T-cell (primary cell): ENCODE measurements at places on chromosomes 1 and 21.
A peak's percentile ranks its signal among the peaks of the same experiment; 100 is the strongest.

DNA sequence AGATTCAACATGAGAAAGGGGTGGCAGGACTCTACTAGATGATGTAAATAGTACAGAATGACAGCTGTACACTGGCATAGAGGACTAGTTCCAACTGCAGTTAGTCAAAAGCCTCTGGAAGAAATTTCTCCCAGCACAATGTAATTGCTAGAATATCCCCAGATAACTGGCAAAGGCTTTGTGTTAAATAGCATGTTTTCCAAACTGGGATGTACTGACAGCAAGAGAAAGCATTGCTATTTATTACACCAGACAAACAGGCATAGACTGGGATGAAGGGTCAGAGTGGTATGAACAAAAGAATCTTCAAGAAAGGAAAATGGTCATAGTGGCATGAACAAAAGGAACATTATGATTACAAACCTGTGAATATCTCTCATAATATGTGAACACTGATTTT lies 115.9 kb upstream of the CXADR start:
- H3K36me3 ChIP-seq, result no peaks in the 10 kb centered on the region
- H3K4me1 ChIP-seq, result no peaks in the 10 kb centered on the region
- no peak overlapping the region for H3K4me3 ChIP-seq
- H3K27ac ChIP-seq, result no peak overlapping the region

DNA sequence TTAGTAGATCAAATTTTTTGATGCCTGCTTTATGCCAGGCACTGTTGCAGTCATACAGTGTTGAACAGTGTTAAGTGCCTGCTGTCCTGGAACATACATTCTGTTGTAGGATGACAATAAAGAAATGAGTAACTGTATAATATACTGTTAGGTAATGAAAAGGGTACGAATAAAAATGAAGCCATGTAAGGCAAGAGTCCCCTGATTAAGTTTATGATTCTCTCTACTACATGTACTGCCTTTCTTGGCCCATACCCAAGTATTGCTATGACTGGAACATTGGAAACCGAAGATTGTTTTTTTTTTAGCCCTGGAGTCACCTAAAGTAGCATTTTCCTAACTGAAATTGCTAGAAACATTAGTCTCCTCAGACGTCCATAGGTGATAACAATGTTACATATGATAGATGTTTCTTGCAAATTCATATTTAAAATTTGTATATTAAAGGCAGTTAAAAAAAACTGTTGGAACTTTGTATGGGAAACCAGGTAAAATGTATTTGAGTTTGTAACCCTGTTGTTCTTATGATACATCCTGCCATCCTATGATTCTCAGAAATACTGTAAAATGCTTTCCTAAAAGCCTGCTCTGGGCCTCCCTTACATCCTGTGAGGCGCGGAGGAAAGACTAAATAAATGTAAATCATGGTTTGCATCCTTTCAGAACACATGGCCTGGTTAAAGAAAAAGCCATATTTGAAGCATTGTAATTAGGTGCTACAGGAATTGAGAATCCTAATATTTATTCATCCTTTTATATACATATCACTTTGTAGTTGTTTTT lies 5.8 kb downstream of the ATP5PB start:
- peaks cover 74% of the 10 kb centered on the region for H3K36me3 ChIP-seq
- H3K27ac ChIP-seq, result no peak overlapping the region
- no peak overlapping the region for H3K4me3 ChIP-seq
- H3K27me3 ChIP-seq, result no peaks in the 10 kb centered on the region

- no peak for DNase-seq
- no peaks in the 10 kb centered on the region for H3K36me3 ChIP-seq
- H3K4me1 ChIP-seq, result no peaks in the 10 kb centered on the region
- H3K27me3 ChIP-seq, result no peaks in the 10 kb centered on the region
- no peak overlapping the region for H3K4me3 ChIP-seq
Measured at GRCh38 chr1:75237316-75237715, 103.1 kb downstream of the LHX8 start.

DNA sequence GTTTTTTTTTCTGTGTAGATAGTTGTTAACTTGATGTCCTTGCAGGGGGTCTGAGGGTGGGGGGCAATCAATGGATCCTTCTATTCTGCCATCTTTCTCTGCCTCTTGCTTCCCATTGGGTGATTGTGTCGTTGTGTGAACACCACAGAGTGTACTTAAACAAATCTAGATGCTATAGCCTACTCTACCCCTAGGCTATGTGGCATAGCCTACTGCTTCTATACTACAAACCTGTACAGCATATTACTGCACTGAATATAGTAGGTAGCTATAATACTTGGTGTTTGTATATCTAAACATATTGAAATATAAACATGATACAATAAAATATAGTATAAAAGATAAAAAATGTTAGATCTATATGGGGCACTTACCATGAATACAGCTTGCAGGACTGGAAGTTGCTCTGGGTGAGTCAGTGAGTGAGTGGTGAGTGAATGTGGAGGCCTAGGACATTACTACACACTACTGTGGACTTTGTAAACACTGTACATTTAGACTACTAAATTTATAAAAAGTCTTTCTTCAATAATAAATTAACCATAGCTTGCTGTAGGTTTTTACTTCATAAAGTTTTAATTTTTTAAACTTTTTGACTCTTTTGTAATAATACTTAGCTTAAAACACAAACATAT lies 105.4 kb downstream of the CENPF start:
- H3K27me3 ChIP-seq, result no peaks in the 10 kb centered on the region
- DNase-seq, result no peak
- no peak overlapping the region for H3K27ac ChIP-seq

DNA sequence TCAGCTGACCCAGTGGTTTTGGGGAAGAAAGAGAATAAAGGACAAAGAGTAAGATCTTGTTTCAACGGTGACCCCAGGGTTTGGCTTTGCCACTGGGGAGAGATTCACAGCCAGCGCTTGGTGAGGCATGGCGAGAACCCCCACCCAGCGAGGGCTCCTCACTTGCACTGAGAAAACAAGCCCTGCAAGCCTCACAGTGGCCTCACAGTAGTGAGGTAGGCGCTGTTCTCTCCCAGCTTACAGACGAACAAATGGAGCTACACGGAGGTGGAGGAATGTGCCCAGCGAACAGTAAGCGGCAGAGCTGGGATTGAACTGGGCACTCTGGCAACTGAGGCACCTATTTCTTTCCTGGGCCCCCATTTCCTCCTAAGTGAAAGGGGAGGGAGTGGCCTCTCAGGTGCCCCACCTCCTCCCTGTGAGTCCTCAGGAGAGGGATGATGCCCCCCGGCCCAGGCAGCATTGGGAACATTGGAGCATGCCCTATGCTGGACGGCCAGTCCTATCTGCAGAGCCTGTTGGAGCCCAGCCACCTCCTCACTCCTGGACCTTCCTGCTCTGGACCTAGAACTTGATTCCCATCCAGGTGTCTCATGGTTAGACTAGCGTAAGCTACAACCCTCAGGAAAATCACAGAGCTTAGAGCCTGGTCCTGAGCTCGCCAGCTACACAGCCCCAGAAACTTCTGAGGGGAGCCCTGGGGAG lies 73.4 kb upstream of the EDN2 start:
- no peak overlapping the region for H3K4me3 ChIP-seq
- H3K27ac ChIP-seq, result no peak overlapping the region

DNA sequence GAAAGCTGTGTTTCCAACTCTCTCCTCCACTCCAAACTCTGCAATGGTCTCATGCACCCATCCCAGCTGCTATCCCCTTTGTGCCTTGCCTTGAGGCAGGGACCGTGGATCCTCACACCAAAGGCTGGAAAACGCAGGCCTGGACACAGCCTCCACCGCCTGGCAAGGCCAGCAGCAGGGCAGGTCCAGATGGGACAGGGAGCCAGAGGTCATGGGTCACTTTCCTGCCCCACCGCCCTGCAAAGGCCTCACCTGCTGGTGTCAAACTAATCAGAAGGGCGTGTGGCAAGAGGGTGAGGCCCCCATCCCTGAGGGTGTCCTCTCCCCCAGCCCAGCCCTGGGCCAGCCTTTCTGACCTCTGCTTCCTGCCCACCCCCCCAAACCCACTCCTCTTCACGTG lies 106.3 kb downstream of the PAX7 start:
- H3K4me3 ChIP-seq, result no peak overlapping the region
- H3K27ac ChIP-seq, result no peak overlapping the region
- H3K27me3 ChIP-seq, result peaks cover 60% of the 10 kb centered on the region
- H3K36me3 ChIP-seq, result no peaks in the 10 kb centered on the region
- DNase-seq, result no peak

DNA sequence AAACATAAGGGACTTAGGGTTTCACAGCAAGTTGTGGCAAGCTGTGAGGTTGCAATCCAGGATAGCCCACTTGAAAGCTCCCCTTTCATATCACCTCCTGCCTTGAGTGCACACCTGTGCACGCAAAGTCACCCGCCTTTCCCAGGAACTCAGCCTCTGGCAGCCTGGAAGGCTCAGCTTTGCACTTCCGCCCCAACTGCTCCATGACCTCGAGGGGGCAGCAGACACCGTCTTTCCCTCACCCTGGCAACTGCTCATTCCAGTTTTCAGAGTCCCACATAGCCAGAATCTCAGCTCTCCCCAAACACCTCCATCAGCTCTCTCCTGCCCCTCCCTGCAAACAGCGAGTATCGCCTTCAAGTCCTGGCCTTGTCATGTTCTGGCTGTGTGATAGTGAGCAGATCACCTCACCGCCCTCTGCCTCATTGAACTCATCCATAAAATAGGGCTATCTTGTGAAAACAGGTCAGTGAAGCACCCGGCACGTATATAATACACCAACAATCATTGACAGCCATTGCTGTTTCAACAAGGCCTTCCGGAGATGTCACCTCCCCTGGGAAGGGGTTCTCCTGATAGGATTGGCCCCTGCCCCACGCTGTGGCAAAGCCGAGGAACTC lies 32.2 kb upstream of the EPB41 start:
- DNase-seq, result peak; percentile 59
- H3K27ac ChIP-seq, result no peak overlapping the region
- H3K27me3 ChIP-seq, result no peaks in the 10 kb centered on the region
- H3K4me1 ChIP-seq, result peaks cover 26% of the 10 kb centered on the region

GRCh38 chr1:70843452-70843851 lies 204.2 kb downstream of the PTGER3 start:
- no peaks in the 10 kb centered on the region for H3K36me3 ChIP-seq
- no peaks in the 10 kb centered on the region for H3K27me3 ChIP-seq
- no peak overlapping the region for H3K4me3 ChIP-seq
- H3K4me1 ChIP-seq, result no peaks in the 10 kb centered on the region

GRCh38 chr1:84271441-84272151 lies 29.9 kb upstream of the SAMD13 start:
- no peak overlapping the region for H3K4me3 ChIP-seq
- H3K27ac ChIP-seq, result peak overlapping the region; percentile 48
- peak; percentile 9 for DNase-seq
- H3K4me1 ChIP-seq, result peaks cover 4% of the 10 kb centered on the region
- H3K27me3 ChIP-seq, result no peaks in the 10 kb centered on the region

DNA sequence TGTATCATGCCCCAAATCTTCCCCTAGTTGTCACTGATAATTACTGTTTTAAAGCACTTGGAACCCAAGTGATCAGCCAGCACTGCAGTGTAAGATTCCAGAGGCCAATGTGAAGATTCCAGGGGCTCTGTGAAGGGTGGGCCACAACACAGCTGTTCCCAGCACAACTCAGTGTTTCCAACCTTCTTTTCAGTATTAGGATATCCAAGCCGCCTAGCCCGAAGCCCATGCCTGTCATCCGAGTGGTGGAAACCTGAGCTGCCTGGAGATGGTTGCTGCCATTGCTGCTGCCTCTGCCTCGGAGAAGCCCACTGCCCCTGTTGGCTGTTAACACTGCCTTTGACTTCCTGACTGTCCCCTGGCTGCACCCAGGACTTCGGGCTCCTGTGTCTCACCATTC lies 30.4 kb upstream of the SNX27 start:
- no peak for DNase-seq
- H3K4me1 ChIP-seq, result no peaks in the 10 kb centered on the region
- no peaks in the 10 kb centered on the region for H3K27me3 ChIP-seq

DNA sequence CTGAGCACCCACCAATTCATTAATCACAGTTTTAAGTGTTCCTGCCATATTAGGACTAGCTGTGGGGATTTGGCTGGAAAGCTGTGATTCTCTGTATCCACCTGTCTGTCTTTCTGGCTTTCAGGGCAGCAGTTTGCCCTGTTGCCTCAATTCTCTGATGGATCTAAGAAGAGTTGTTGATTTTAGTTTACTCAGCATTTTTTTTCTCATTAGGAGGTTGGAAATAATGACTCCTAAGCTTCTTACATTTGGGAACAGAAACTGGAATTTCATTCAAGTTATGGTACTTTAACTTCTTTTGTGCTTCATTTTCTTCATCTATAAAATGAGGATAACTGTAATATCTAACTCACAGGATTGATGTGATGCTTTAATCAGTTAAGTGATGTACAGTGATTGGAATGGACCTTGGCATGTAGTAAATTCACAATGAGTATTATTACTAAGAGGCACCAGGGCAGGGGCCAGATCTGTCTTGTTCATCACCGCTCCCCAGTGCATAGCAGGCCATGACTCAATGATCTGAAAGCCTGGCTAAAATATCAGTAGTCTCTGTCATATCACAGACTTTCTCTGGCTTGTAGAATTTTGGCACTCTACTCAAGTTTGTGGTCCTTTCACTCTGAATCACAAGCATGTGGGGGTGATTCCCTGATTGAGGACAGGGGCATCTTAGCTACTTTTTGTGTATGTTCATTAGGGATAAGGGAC lies 51.4 kb upstream of the GREM2 start:
- H3K36me3 ChIP-seq, result no peaks in the 10 kb centered on the region

- DNase-seq, result no peak
- H3K36me3 ChIP-seq, result no peaks in the 10 kb centered on the region
- H3K27ac ChIP-seq, result no peak overlapping the region
Measured at GRCh38 chr1:23906731-23907130, 6.4 kb downstream of the CNR2 start.

DNA sequence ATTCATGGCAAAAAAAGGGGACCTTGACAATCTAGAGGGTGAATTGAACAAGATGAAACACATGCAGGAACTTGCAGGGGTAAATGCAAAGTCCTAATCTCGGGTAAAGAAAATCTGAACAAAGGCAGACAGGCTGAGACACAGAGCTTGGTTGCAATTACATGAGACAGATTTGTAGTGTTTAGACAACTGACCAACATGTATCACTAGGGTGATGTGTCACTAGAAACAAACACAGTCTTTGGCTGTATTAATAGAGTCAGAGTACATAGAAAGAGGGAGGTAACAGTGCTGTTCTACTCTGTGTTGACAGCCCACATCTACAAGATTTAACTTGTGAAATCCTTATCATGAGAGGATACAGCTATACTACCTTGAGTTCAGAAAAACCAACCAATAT lies 78.1 kb upstream of the GRIK3 start:
- no peaks in the 10 kb centered on the region for H3K4me1 ChIP-seq
- no peak overlapping the region for H3K27ac ChIP-seq
- DNase-seq, result no peak
- no peak overlapping the region for H3K4me3 ChIP-seq

DNA sequence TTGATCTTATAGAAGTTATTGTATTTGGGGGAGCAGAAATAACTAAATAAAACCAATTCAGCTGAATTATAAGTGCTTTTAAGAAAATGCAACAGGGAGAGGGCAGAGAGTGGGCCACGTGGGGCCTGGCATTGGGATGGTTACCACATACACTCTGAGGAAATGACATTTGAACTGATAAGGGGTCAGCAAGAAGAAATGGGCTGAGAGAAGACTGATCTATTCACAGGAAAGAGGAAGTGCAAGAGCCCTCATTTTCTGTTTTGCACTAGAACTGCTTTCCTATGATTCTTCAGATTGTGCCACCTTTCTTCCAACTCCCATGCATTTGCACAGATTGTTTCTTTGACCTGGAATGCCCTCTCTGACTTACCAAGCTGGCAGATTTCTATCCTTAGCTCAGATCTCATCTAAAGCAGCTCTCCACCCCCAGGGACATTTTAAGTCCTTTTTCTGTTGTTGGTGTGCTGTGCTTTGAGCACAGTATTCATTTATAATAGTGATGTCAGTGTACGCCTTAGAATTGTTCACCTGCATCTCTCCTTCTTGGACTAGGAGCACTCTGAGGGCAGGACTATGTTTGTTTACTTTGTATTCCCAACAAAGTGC lies 115.9 kb downstream of the FGGY start:
- no peak for DNase-seq
- H3K4me1 ChIP-seq, result no peaks in the 10 kb centered on the region
- H3K27me3 ChIP-seq, result no peaks in the 10 kb centered on the region
